T-helper 17 cell (primary cell): ENCODE measurements at places on chromosomes 3 and 15. TPM values are rescaled to one million over a fixed set of nuclear protein-coding genes. Genes with fewer than 3 reads are reported as not detected.

- H3K27me3 ChIP-seq: no peaks in the 10 kb centered on the region
- peaks cover 12% of the 10 kb centered on the region for H3K4me1 ChIP-seq
- no peak overlapping the region for H3K27ac ChIP-seq
- H3K4me3 ChIP-seq: no peak overlapping the region
- H3K36me3 ChIP-seq: peaks cover 4% of the 10 kb centered on the region
- no peak for DNase-seq
Measured at GRCh38 chr3:126995926-126996512, 13.1 kb downstream of the PLXNA1 start.

GP9 gene
- total RNA-seq: 3.8 TPM

DNA sequence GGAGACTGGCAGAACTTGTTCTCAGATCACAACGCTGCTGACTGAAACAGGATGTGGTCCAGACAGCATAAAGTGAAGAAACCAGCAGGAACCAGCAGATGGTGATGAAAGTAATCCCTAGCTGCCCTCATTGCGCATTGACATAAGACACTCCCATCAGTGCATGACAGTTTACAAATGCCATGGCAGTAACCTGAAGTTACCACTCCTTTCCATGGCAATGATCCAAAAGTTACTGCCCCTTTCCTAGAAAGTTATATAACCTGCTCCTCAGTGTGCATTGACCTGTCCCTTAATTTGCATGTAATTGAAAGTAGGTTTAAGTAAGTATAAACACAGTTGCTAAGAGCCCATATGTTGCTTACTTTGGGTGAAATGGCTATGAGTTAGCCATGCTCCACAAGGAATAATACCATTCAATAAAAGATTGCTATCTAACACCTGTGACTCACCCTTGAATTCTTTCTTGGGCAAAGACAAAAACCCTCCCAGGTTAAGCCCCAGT is 149.1 kb upstream of the CD96 start:
- H3K4me1 ChIP-seq: peaks cover 11% of the 10 kb centered on the region
- no peaks in the 10 kb centered on the region for H3K36me3 ChIP-seq
- H3K27ac ChIP-seq: peak overlapping the region; percentile 65
- no peak for DNase-seq

DNA sequence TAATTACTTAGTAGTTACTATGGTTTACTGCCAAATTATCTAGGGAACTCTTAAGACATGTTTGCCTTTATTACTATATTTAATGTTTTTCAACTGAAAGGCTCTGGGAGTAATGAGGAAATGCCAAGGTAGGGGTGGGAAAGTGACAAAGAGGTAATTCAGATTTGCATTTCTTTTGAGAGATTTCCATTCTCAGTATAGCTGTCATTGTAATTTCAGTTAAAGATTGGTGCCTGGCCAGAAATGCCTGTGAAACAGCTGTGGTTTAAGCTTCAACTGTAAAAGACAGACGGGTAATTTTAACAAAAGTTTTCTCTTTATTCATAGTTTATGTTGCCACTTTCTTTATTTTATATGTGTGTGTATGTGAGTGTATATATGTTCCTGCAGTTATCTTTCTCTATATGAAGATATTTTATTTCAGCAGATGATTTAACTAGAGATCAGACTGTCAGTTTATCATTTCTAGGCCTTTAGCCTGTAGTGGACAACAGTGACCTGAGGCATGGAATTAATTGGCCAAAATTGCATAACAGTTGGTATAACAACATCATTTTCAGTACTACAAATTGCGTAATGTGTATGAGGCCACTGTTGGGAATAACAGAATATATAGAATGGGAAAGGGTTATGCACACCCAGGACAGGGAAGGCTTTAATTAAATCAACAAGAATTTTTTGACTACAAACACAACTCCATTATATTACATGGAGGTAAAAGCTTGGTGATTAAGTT is 119.0 kb downstream of the BBX start:
- no peak overlapping the region for H3K27ac ChIP-seq
- no peak overlapping the region for H3K4me3 ChIP-seq
- no peaks in the 10 kb centered on the region for H3K27me3 ChIP-seq

SYNPR gene
- not detected for total RNA-seq
